Progenitor cell of endocrine pancreas (in vitro differentiated cells): ENCODE measurements at places on chromosomes 7 and 10. TPM values are rescaled to one million over a fixed set of nuclear protein-coding genes. Genes with fewer than 3 reads are reported as not detected.

Gene HHEX
- 39.3 and 46.1 TPM in 2 replicates for total RNA-seq

Gene TMEM213
- total RNA-seq, result not detected in 2 replicates

Gene PTPN20
- total RNA-seq, result 0.55 TPM in 1 of 2 replicates, not detected in the other

Gene VKORC1L1
- 25.0 and 28.9 TPM in 2 replicates for total RNA-seq

Gene SPDYE1
- not detected in 2 replicates for total RNA-seq

Gene C10orf53
- not detected in 2 replicates for total RNA-seq

GRCh38 chr10:62815381-62816075, 638 bp downstream of the EGR2 start:
- H3K27ac ChIP-seq, result peak overlapping the region; percentile 95
- H3K27me3 ChIP-seq, result peaks cover 85% of the 10 kb centered on the region
- peak; percentile 15 for DNase-seq

DNA sequence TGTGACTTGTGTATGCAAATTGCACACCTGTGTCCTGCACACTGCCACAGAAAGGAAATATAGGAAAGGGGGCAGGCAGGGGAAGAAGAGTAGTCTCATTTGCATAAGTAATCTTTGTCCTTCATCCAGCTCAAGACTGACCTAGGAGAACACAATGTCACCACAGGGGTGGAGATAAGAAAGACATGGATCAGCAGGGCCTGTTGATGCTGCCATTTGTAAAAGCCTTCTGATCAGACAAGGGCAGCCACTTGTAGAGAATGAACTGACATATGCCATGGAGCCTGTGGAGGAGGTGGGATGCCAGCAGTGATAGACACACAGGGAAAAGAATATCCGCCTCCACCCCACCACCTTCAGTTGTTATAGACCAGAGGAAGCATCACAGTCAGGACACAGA, 528.9 kb downstream of the HTR7 start:
- no peaks in the 10 kb centered on the region for H3K36me3 ChIP-seq
- no peak overlapping the region for H3K4me3 ChIP-seq
- no peaks in the 10 kb centered on the region for H3K4me1 ChIP-seq
- no peak overlapping the region for H3K27ac ChIP-seq
- no peaks in the 10 kb centered on the region for H3K27me3 ChIP-seq
- DNase-seq, result no peak

DNA sequence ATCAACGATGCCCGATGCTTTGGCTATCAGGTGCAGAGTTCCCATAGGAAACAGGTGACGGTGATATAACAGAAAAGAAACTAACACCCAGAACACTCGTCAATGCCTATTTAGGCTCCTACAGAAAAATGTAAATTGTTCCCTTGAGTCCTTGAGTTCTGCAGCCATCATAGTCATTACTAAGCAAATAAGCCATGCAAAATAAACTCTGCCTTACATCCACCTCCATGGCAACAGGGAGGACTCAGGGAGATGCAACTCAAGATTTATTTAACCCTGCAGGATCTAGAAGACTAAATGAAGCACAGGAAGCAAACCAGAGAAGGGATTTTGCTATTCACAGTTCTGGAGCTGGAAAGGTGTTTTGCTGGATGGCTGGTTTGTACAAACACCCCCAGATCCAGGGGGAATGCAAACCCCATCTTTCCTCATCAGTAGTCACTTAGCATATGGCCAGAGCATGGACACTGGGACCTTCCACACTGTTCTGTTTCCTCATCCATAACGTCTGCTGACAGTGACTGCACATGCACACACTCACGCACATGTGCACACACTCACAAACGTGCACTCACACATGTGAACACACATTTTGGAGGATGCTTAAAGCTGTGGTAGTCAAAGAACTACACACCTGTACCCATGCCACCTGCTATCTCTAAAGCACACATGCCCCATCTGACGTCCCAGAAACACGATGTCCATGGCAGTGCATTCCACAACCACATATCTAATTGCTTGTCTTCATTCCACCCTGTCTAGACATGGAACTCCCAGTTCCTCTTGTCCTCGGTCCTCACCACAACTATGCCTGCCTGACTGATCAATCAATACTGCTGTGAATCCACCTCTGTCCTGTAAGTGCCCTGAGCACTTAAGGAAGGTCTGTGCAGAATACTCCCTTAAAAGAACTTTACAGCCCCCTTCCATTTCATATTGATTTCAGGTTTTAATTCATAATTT, 178.2 kb downstream of the COBL start:
- DNase-seq, result no peak
- H3K36me3 ChIP-seq, result peaks cover 7% of the 10 kb centered on the region
- no peak overlapping the region for H3K4me3 ChIP-seq
- peaks cover 6% of the 10 kb centered on the region for H3K27me3 ChIP-seq
- H3K27ac ChIP-seq, result no peak overlapping the region

DNA sequence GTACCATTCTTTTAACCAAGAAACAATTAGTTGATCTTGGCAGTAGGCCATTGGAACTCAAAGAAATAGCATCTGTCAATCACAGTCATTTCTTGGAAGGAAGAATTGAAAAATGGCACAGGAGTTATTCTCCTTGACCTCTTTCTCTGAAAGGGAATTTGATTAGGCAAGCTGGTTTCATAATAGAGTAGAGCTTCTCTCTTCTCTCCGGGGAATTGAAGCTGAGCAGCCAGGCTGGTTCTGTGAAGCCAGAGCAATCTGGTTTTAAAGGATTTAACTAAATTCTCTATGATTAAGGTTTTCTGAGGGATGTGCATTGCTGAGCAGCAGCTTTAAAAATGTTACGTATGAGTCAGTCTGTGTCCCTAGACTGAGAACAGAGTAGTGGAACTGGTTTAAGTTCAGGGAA, 70.2 kb downstream of the AHCYL2 start:
- no peaks in the 10 kb centered on the region for H3K4me1 ChIP-seq
- no peaks in the 10 kb centered on the region for H3K27me3 ChIP-seq
- no peak for DNase-seq
- no peaks in the 10 kb centered on the region for H3K36me3 ChIP-seq

DNA sequence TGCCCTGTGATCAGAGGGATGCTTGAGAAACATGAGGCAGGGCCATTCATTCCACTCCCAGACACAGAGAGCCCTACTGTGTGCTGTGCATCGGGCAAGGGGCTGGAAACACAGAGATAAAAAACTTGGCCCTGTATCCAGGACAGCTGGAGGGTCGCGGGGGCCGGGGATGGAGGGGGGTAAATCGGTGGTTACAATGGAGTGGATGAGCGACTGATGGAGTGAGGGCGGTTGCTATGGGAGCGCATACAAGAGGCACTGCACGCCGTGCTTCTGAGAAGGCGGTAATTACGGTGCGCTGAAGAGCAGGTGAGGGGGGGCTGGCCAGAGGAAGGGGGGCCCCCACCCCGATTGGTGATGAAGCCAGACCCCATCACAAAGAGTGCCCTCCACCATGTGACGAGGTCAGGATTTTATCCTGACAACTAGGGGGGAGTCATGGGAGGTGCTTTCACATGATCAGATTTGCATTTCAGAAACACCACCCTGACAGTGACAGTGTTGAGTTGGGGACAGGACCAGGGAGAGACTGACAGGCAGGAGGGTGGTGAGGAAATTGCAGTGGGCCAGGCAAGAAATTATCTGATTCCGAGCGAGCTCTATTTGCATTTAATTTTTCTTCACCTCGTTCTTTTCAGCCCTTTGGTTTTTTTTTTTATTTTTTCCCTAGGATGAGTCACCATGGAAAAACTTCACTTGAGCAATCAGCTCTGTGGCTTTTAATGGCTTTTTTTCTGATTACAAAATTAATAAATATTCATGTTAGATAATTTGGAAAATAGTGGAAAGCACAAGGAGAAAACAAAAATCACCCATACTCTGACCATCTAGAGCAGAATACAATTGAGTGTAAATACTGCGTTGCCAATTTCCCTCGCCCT, 7.8 kb downstream of the CPA5 start:
- no peak overlapping the region for H3K27ac ChIP-seq
- peaks cover 29% of the 10 kb centered on the region for H3K4me1 ChIP-seq
- DNase-seq, result no peak
- no peak overlapping the region for H3K4me3 ChIP-seq
- H3K27me3 ChIP-seq, result peaks cover 2% of the 10 kb centered on the region
- no peaks in the 10 kb centered on the region for H3K36me3 ChIP-seq

- H3K27me3 ChIP-seq, result no peaks in the 10 kb centered on the region
- H3K36me3 ChIP-seq, result peaks cover 10% of the 10 kb centered on the region
- no peak for DNase-seq
- no peak overlapping the region for H3K27ac ChIP-seq
- H3K4me3 ChIP-seq, result no peak overlapping the region
- H3K4me1 ChIP-seq, result no peaks in the 10 kb centered on the region
Observed at GRCh38 chr7:99453105-99453504, 12.9 kb downstream of the ATP5MF start.

GRCh38 chr7:133510326-133511055, 257.6 kb downstream of the EXOC4 start:
- peaks cover 8% of the 10 kb centered on the region for H3K36me3 ChIP-seq
- no peak overlapping the region for H3K27ac ChIP-seq
- no peaks in the 10 kb centered on the region for H3K27me3 ChIP-seq
- H3K4me1 ChIP-seq, result no peaks in the 10 kb centered on the region
- H3K4me3 ChIP-seq, result no peak overlapping the region

GRCh38 chr7:21304808-21305375, 123.0 kb upstream of the SP4 start:
- peaks cover 5% of the 10 kb centered on the region for H3K36me3 ChIP-seq
- DNase-seq, result no peak
- no peak overlapping the region for H3K4me3 ChIP-seq
- H3K4me1 ChIP-seq, result peaks cover 3% of the 10 kb centered on the region

GRCh38 chr7:7641129-7641663, 644 bp downstream of the UMAD1 start:
- peaks cover 23% of the 10 kb centered on the region for H3K4me1 ChIP-seq
- DNase-seq, result no peak
- H3K27me3 ChIP-seq, result no peaks in the 10 kb centered on the region
- peak overlapping the region; percentile 99 for H3K4me3 ChIP-seq
- peak overlapping the region; percentile 99 for H3K27ac ChIP-seq
- peaks cover 28% of the 10 kb centered on the region for H3K36me3 ChIP-seq

- peaks cover 19% of the 10 kb centered on the region for H3K27me3 ChIP-seq
- H3K27ac ChIP-seq, result no peak overlapping the region
- no peaks in the 10 kb centered on the region for H3K36me3 ChIP-seq
- H3K4me1 ChIP-seq, result peaks cover 5% of the 10 kb centered on the region
- DNase-seq, result no peak
Observed at GRCh38 chr10:79434821-79435251, 10.6 kb downstream of the ZCCHC24 start.

GRCh38 chr7:77269360-77270093, 69.9 kb upstream of the FGL2 start:
- no peak overlapping the region for H3K27ac ChIP-seq
- no peak for DNase-seq
- no peak overlapping the region for H3K4me3 ChIP-seq
- H3K27me3 ChIP-seq, result no peaks in the 10 kb centered on the region

- DNase-seq, result no peak
- no peak overlapping the region for H3K27ac ChIP-seq
- no peaks in the 10 kb centered on the region for H3K27me3 ChIP-seq
- H3K4me3 ChIP-seq, result no peak overlapping the region
Observed at GRCh38 chr10:16910793-16911164, 93.6 kb upstream of the RSU1 start.

- DNase-seq, result no peak
- H3K4me1 ChIP-seq, result peaks cover 3% of the 10 kb centered on the region
- H3K27ac ChIP-seq, result no peak overlapping the region
- no peak overlapping the region for H3K4me3 ChIP-seq
Observed at GRCh38 chr10:30182191-30183054, 123.0 kb upstream of the JCAD start.

- no peak overlapping the region for H3K4me3 ChIP-seq
- H3K36me3 ChIP-seq, result no peaks in the 10 kb centered on the region
- peaks cover 3% of the 10 kb centered on the region for H3K4me1 ChIP-seq
- no peak overlapping the region for H3K27ac ChIP-seq
- no peaks in the 10 kb centered on the region for H3K27me3 ChIP-seq
Observed at GRCh38 chr7:53272081-53272480, 236.6 kb downstream of the POM121L12 start.

GRCh38 chr10:124014416-124015154, 78.8 kb downstream of the CHST15 start:
- peaks cover 4% of the 10 kb centered on the region for H3K36me3 ChIP-seq
- H3K27me3 ChIP-seq, result peaks cover 3% of the 10 kb centered on the region
- no peak for DNase-seq
- H3K4me3 ChIP-seq, result no peak overlapping the region

DNA sequence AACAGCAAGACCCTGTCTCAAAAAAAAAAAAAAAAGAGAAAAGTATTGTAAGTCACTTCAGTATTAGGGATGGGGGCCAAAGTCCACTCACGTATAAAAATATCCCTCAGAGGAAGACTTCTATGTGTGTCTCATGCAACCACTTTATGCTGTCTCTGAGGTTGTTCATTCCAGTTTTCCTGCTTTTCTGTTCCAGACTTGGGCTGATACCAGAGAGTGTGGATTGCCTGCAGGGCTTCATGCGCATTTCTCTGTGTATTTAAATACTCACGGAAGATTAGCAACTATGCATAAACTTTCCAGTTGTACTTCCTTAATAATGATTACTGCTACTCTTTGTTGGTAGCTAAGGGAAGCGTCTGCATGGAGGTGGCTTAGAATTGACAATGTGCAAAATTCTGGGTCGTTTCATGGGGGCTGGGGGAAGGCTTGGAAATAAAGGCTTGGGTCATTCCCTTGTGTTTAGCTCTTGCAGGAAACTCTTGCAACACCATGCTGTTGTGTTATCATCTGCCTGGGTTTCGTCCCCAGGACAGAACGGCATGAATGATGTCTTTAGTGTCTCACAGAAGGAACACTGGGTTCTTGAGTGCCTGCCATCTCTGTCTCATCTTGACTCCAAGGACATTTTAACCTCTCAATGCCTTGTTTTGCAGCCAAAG, 54.1 kb downstream of the KIAA1217 start:
- no peak overlapping the region for H3K27ac ChIP-seq
- DNase-seq, result no peak
- no peaks in the 10 kb centered on the region for H3K27me3 ChIP-seq
- H3K36me3 ChIP-seq, result peaks cover 30% of the 10 kb centered on the region
- H3K4me1 ChIP-seq, result peaks cover 27% of the 10 kb centered on the region

DNA sequence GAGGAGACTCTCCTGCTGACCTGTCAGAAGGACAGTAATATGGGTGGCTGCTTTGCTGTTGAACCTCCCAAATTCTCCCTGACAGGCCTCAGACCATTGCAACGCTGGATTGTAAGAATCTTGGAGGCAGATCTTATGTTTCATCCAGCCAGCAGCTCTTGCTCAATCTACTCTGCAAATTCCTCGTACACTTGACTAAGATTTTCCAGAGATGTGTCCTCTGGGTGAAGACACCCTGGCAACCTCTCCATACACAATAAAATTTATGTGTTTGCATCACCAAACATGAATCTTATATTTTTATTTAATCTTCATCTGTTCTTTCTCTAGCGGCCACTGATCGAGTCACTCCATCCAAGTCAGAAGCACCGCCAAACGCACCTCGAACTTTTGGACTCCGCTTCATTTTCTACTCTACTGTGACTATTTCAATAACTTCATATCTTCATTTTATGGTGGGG, 623.1 kb downstream of the ACTR3B start:
- no peaks in the 10 kb centered on the region for H3K27me3 ChIP-seq
- no peak overlapping the region for H3K27ac ChIP-seq
- peaks cover 6% of the 10 kb centered on the region for H3K36me3 ChIP-seq
- H3K4me1 ChIP-seq, result no peaks in the 10 kb centered on the region
- no peak for DNase-seq

- no peak for DNase-seq
- H3K27me3 ChIP-seq, result peaks cover 26% of the 10 kb centered on the region
- H3K4me3 ChIP-seq, result no peak overlapping the region
- peaks cover 18% of the 10 kb centered on the region for H3K4me1 ChIP-seq
- no peaks in the 10 kb centered on the region for H3K36me3 ChIP-seq
Observed at GRCh38 chr10:128689667-128690066, 563.4 kb upstream of the MKI67 start.
